GF-D8 (cell line): ENCODE measurements at places on chromosomes 4 and X.

DNA sequence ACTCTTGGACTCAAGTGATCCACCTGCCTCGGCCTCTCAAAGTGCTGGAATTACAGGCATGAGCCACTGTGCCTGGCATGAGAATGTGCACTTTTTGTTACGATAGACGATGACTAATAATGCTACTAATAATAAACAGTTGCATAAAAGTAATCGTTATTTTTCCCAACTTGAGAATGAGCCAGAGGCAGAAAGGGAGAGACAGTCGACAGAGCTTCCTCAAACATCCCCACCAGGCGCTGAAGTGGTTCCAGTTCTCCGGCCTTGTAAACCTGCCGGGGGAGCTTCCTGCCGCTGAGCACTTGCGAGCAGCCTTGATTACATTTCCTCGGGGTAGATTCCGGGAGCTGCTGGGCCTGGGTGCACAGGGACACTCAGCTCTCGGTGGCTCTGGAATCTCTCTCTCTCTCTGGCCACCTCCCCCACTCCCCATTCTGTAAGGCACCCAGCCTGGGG, 8.9 kb upstream of the HTRA3 start:
- no peak for DNase-seq

GRCh38 chrX:31499109-31499508, 427.3 kb upstream of the FTHL17 start:
- DNase-seq: no peak

DNA sequence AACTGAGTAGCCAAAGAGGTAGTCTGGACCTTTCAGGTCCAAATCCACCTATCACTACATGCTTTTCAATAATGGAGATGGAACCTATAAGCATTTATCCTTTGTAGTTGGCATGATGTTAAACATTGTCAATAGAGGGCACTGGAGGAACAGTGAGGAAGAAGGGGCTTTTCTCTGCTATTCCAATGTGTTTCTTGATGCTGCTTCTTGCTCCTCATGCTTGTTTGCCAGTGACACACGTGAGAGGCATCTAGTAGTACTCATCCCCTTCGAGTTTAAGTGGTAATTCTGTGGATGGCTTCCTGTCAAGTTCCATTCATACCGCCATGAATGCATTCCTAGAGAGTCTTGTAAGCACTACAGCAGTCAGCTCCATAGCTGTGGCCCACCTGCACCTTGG, 84.0 kb downstream of the NAA11 start:
- no peak for DNase-seq

GRCh38 chr4:121125498-121125885, 38.6 kb downstream of the TNIP3 start:
- DNase-seq: no peak

DNA sequence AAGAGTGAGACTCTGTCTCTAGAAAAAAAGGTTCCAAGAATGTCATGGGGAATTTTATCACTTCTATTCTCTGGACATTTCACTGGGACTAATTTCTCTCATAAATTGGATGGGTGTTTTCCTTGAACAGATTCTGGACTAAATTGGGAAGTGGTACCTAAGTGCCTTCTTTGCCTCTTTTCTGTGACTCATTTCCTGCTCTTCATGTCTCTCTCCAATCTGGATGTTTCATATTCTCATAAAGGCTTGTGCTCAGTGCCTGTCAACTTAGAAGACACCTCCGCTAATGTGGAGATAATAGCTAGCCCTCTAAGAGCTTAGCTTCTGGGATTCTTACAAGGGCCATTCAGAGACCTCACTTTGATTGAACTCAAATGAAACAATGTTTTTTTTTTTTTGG, 38.0 kb upstream of the IGFBP7 start:
- DNase-seq: no peak

DNA sequence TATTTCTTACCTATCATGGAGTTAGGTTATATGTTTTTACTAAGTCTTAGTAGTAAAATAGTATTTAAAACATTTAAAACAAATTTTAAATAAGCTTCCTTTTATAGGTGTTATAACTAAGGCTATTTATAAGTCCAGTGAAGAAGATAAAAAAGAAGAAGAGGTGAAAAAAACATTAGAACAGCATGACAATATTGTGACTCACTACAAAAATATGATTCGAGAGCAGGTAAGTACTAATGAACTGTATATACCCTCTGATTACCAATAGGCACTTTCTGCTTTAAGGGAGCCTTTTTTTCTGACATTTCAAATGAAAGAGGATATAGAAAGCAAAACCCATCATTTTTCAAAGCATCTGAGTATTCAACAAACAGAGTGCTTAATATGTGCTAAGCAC, 76.6 kb downstream of the USO1 start:
- no peak for DNase-seq

DNA sequence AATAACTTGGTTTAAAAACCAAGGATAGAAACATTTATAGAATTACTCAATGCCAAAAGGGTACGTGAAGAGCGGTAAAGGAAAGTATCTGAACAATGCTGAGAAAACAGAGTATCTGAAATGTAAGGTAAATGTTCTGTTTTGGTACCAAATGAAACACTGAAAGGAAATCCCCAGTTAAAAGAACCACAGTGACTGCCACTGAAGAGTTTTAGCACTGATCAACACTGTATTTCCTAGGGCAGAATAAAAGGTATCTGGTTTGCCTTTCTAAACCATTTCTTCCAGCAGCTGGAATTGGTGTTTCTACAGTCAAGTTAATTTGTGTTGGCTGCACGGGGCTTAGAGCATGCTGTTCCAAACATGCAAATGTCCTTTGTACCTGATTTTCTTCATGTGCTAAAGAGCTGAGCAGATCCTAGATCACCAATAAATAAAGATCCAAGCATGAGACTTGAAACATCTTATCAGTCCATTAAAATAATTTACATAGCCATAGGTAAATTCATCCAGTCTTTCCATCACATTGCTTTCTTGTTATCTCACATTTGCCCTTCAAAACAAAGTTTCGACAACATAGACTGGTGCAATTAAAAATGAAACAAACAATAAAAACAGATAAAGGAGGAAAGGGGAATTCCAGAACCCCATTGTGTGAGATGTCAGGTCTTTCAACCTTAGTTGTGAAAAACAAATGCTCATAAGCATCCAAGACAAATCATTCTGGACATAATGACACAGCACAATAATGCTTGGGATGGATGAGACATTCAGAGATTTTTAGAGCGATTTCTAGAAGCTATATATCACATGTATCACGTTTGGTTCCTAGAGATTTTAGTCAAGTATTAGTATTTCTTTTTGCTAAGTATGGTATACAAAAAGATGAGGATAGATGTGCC, 38.6 kb downstream of the MFAP3L start:
- no peak for DNase-seq
